Muscle of leg (tissue), 16 donors: ENCODE measurements at places on chromosomes 2 and 18. TPM values are rescaled to one million over a fixed set of nuclear protein-coding genes. Genes with fewer than 3 reads are reported as not detected.

Gene RNF144A
- polyA plus RNA-seq = 17.1 TPM

DNA sequence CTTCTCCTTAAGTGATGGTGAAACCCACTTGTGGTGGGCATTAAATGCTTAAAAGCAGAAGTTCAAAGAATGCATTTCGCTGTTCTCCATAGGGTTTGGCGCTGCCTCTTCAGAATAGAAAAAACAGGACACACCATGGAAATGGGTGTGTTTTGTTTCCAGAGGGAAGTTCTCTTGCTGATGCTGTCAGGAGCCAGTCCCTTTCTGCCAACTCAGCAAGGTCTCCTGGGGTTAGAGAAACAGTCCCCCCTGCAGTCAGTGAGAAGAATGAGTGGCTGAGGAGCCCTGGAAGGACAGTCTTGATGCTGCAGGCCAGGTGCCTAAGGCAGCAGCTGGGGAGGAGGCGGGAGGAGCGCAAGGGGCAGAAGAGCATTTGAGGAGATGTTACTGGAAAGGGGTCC, 37.8 kb upstream of the ASAP2 start:
- no peak for DNase-seq
- H3K27ac ChIP-seq = no peak overlapping the region
- H3K4me3 ChIP-seq = no peak overlapping the region

DNA sequence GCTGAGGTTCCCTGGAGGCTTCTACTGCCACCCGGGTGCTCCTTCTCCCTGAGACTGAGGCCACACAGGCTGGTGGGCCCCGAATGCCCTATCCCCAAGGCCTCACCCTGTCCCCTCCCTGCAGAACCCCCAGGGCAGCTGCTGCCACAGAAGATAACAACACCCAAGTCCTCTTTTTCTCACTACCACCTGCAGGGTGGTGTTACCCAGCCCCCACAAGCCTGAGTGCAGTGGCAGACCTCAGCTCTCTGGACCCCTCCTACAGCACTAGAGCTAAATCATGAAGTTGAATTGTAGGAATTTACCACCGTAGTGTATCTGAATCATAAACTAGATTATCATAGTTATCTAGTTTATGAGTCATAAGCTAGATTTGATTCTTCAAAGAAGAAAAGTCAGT, 7.3 kb upstream of the CENPA start:
- no peak overlapping the region for H3K4me3 ChIP-seq
- no peak for DNase-seq
- no peaks in the 10 kb centered on the region for H3K4me1 ChIP-seq
- no peak overlapping the region for H3K27ac ChIP-seq
- H3K27me3 ChIP-seq = no peaks in the 10 kb centered on the region
- peaks cover 56% of the 10 kb centered on the region for H3K36me3 ChIP-seq

GRCh38 chr2:45962177-45962921, 310.9 kb downstream of the PRKCE start:
- peaks cover 4% of the 10 kb centered on the region for H3K27me3 ChIP-seq
- peak; percentile 87 for DNase-seq
- peaks cover 17% of the 10 kb centered on the region for H3K4me1 ChIP-seq
- H3K4me3 ChIP-seq = no peak overlapping the region
- no peaks in the 10 kb centered on the region for H3K36me3 ChIP-seq

Gene SMYD1
- polyA plus RNA-seq = 337 TPM

Gene AMER3
- polyA plus RNA-seq = not detected

Gene NABP1
- polyA plus RNA-seq = 7.2 TPM

Gene REG1B
- not detected for polyA plus RNA-seq

DNA sequence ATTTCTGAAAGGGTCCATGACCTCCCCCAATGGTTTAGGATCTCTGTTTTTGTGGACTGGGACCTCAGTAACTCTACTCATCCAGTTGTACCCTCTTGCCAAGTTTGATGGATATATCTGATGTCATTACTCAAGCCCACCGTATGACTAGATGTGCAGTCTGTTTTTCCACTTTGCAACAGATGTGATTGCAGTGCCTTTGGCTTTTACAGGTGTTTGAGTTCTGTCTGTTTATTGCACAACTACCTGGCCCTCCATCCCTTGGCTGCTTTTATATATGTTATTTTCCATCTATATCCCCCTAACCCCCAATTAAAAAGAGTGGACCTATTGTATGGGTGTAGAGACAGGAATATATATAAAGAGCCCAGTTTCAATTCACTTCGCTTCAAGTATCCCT, 10.8 kb downstream of the NCOA1 start:
- no peak overlapping the region for H3K27ac ChIP-seq
- no peaks in the 10 kb centered on the region for H3K27me3 ChIP-seq
- no peaks in the 10 kb centered on the region for H3K4me1 ChIP-seq
- no peak overlapping the region for H3K4me3 ChIP-seq

- DNase-seq = no peak
- H3K4me3 ChIP-seq = no peak overlapping the region
- H3K36me3 ChIP-seq = no peaks in the 10 kb centered on the region
- no peaks in the 10 kb centered on the region for H3K27me3 ChIP-seq
- H3K4me1 ChIP-seq = no peaks in the 10 kb centered on the region
- no peak overlapping the region for H3K27ac ChIP-seq
These were observed 10.9 kb upstream of the MYOM1 start for GRCh38 chr18:3230401-3231334.

DNA sequence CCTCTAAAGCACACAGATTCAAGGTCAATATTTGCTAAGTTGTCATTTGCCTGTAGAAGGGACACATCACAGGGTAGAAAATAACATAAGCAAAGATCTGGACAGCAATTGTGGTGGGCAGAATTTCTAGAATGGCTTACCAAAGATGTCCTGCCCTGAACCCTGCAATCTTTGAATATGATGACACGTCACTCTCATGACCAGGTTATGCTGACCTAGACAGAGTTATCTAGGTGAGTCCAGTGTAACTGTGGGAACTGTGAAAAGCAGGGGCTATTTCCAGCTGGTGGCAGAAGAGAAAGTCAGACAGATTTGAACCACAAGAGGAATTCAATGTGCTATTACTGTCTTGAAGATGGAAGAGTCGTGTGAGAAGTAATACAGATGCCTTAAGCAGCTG, 112.3 kb upstream of the CNGA3 start:
- DNase-seq = no peak
- no peaks in the 10 kb centered on the region for H3K27me3 ChIP-seq
- no peak overlapping the region for H3K4me3 ChIP-seq
- H3K4me1 ChIP-seq = no peaks in the 10 kb centered on the region
- H3K36me3 ChIP-seq = no peaks in the 10 kb centered on the region

Gene PAX8
- 2.6 TPM for polyA plus RNA-seq

- H3K27me3 ChIP-seq = no peaks in the 10 kb centered on the region
- DNase-seq = no peak
- no peaks in the 10 kb centered on the region for H3K36me3 ChIP-seq
- H3K4me1 ChIP-seq = peaks cover 13% of the 10 kb centered on the region
- no peak overlapping the region for H3K27ac ChIP-seq
- no peak overlapping the region for H3K4me3 ChIP-seq
These were observed 22.6 kb downstream of the BCL2L11 start for GRCh38 chr2:111143107-111143842.

DNA sequence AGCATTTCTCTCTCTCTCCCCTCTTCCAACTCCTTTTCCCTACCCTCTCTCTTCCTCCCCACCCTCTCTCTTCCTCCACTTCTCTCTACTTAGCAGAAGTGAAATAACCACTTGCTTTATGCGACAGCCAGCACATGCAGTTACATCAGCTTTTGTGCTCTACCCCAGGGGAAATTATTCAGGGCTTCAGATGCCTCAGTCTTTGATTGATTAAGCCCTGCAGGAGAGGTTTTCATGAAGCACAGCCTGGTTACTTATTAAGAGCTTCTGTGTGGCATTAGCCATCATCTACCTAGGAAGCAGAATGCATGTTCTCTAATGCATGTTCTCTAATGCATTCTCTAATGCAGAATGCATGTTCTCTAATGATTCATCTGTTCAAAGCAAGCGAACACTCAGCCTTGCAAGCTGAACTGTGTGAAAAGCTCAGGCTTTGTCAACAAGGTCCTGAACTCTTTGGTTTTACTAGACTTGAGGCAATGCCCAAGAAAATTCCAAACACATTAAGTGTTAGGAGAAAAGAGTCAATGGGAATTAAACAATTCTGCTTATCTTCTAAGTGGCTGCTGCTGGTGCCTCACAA, 56.1 kb downstream of the LHCGR start:
- no peak for DNase-seq
- H3K4me3 ChIP-seq = no peak overlapping the region
- no peaks in the 10 kb centered on the region for H3K36me3 ChIP-seq
- no peaks in the 10 kb centered on the region for H3K4me1 ChIP-seq
- no peak overlapping the region for H3K27ac ChIP-seq

- DNase-seq = no peak
- H3K27me3 ChIP-seq = no peaks in the 10 kb centered on the region
- H3K4me3 ChIP-seq = no peak overlapping the region
- no peak overlapping the region for H3K27ac ChIP-seq
- H3K36me3 ChIP-seq = peaks cover 39% of the 10 kb centered on the region
- peaks cover 16% of the 10 kb centered on the region for H3K4me1 ChIP-seq
These were observed 2.6 kb downstream of the CNPPD1 start for GRCh38 chr2:219174146-219174545.

Gene NAT8
- polyA plus RNA-seq = not detected

- no peak overlapping the region for H3K27ac ChIP-seq
- H3K4me1 ChIP-seq = peaks cover 34% of the 10 kb centered on the region
- no peak for DNase-seq
- no peaks in the 10 kb centered on the region for H3K36me3 ChIP-seq
- peaks cover 50% of the 10 kb centered on the region for H3K27me3 ChIP-seq
These were observed 2.1 kb downstream of the KCNG2 start for GRCh38 chr18:79799619-79800370.

GRCh38 chr2:138500592-138501424, 762 bp upstream of the SPOPL start:
- peak overlapping the region; percentile 90 for H3K4me3 ChIP-seq
- H3K27ac ChIP-seq = peak overlapping the region; percentile 95
- H3K36me3 ChIP-seq = no peaks in the 10 kb centered on the region
- no peaks in the 10 kb centered on the region for H3K27me3 ChIP-seq
- peaks cover 10% of the 10 kb centered on the region for H3K4me1 ChIP-seq

Gene SUCLG1
- 69.3 TPM for polyA plus RNA-seq

Gene CBLN2
- 1.5 TPM for polyA plus RNA-seq

- DNase-seq = no peak
- no peak overlapping the region for H3K27ac ChIP-seq
- H3K36me3 ChIP-seq = peaks cover 10% of the 10 kb centered on the region
These were observed 37.4 kb downstream of the NCKAP1 start for GRCh38 chr2:183000846-183001245.

- H3K27me3 ChIP-seq = no peaks in the 10 kb centered on the region
- no peak overlapping the region for H3K4me3 ChIP-seq
- H3K27ac ChIP-seq = no peak overlapping the region
- H3K36me3 ChIP-seq = no peaks in the 10 kb centered on the region
- DNase-seq = no peak
- peaks cover 6% of the 10 kb centered on the region for H3K4me1 ChIP-seq
These were observed 64.1 kb upstream of the CNGA3 start for GRCh38 chr2:98282109-98282508.

Gene ACTG2
- polyA plus RNA-seq = 38.2 TPM

DNA sequence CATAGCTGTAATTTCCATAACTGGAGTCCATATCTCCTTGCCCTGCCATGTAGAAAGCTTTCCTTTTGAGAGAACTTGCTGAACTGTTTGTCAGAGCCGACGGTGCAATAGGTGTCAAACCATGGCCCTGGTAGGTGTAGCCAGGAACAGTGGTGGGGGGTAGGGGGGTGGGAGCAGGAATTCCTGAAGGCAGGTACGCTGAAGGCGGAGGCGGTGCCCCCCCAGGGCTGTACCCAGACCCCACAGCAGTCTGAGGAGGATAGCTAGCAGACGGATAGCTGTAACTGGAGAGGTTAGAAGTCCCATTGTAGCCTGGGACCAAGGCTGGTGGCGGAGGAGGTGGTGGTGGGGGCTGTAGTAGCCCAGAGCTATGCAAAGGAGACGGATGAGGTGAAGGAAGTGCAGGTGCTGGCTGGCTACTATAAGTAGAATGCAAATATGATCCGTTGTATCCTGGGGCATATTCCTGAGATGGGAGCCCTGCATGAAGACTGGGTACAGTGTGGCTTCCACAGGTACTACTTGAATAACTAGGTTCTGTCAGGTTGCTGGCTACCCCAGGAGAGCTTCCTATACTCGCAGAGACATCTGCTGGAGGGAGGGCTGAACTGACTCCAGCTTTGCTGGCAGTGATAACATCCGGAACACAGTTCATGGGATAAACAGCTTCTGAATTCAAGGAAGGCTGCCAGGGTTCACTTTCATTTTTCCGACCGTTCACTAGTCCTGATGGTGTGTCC, 124.8 kb downstream of the FIGN start:
- no peaks in the 10 kb centered on the region for H3K36me3 ChIP-seq
- DNase-seq = no peak
- no peaks in the 10 kb centered on the region for H3K27me3 ChIP-seq
- H3K27ac ChIP-seq = no peak overlapping the region
- no peak overlapping the region for H3K4me3 ChIP-seq
- no peaks in the 10 kb centered on the region for H3K4me1 ChIP-seq

DNA sequence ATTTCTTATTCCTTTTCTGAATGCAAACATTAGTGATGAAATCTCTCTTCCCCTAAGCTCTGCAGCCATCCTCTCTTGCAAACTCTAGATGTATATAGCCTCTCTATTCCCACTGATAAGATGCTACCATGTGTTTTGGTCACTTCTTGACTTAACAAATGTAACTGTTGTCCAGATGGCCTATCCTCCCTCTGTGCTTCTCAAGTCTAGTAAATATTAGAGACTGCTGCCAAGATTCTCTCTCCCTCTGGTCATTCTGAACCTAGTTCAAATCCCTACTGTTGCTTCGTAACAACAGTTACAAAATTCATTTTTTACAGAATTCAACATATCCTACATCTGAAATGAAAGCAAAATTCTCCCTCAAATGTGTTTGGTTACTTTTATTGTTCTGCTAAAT, 156.6 kb downstream of the TXNL1 start:
- H3K4me3 ChIP-seq = no peak overlapping the region
- H3K4me1 ChIP-seq = peaks cover 2% of the 10 kb centered on the region
- peak; percentile 86 for DNase-seq
- H3K27me3 ChIP-seq = no peaks in the 10 kb centered on the region
- H3K27ac ChIP-seq = peak overlapping the region; percentile 47

GRCh38 chr2:235900631-235901030, 267.6 kb downstream of the GBX2 start:
- H3K27me3 ChIP-seq = no peaks in the 10 kb centered on the region
- H3K4me1 ChIP-seq = no peaks in the 10 kb centered on the region
- DNase-seq = no peak

DNA sequence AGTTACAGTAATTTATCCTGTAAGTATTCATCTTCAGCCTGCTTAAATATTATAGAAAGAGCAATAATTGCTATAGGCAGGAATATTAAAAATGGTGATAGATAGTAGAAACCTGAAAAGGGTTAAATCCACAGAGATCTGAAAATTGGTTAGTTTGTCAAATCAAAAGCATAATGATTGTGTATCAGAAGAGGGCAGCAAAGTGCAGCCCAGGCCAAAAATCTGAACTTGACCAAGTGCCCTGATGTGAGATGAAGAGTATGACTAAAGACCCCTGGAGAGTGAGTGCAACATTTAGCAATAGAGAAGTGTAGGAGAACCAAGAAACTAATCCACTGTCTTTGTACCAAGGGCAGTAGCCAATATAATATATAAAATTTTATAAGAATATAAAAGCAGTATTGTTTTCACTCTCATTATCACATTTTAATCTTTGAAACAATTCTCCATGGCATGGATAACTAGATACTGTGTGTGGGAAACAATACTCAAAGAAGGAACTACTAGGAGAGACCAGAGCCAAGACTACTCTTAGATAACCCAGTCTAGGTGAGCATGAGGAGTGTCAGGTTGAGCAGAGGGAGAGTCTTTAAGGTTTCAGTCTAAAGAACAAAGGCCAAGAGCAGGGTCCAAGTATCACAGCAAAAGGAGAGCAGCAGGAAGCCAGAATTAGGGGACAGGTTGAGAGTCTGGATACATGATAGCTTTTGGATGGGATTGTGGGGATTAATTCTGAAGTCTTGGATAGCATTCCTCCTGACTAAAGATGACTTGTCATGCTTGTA, 148.7 kb downstream of the CALCRL start:
- no peaks in the 10 kb centered on the region for H3K4me1 ChIP-seq
- H3K4me3 ChIP-seq = no peak overlapping the region
- H3K27me3 ChIP-seq = no peaks in the 10 kb centered on the region
- no peak overlapping the region for H3K27ac ChIP-seq

Gene CAPN13
- polyA plus RNA-seq = not detected
